ENCODE measurements at places on chromosomes 2 and 18.

DNA sequence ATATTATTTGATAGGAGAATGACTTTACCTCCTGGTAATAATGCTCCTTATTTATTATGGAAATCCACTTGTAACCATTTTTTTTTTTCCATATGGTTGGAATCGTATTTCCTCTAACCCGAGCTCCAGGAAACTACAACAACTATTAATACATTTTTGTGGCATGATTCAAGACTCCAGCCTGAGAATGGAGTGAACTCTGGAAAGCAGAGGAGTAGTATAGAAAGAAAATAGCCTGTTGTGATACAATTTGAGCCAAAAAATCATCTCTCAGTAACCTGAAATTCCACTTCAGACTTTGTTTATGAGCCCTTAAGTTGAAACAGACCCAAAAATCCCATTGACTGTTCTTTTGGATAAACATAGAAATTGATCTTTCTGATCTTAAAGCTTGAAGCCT lies 921.1 kb downstream of the SOCS6 start:
- DNase-seq, result no peak

GRCh38 chr18:8847900-8848299 lies 142.5 kb downstream of the MTCL1 start:
- DNase-seq, result no peak

DNA sequence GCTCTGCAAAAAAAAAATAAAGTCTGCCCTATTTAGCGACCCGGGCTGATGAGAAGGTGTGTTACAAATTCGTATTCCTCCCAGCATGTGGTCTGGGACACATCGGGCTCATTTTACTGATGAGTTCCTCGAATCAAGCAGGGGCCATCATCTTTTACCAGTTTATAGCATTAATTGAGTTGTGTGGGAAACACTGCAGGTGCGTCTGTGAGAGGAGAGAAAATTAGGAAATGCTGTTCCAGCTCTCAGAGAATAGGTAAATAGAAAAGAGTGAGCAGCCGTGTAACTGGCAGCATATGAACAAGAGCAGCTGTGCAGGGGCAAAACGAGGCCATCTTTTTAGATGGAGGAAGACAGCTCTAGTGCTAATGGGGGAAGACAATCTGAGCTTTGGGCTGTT lies 216.7 kb downstream of the SETBP1 start:
- DNase-seq, result peak; percentile 90

GRCh38 chr18:37443325-37444055 lies 122.1 kb downstream of the CELF4 start:
- DNase-seq, result no peak

DNA sequence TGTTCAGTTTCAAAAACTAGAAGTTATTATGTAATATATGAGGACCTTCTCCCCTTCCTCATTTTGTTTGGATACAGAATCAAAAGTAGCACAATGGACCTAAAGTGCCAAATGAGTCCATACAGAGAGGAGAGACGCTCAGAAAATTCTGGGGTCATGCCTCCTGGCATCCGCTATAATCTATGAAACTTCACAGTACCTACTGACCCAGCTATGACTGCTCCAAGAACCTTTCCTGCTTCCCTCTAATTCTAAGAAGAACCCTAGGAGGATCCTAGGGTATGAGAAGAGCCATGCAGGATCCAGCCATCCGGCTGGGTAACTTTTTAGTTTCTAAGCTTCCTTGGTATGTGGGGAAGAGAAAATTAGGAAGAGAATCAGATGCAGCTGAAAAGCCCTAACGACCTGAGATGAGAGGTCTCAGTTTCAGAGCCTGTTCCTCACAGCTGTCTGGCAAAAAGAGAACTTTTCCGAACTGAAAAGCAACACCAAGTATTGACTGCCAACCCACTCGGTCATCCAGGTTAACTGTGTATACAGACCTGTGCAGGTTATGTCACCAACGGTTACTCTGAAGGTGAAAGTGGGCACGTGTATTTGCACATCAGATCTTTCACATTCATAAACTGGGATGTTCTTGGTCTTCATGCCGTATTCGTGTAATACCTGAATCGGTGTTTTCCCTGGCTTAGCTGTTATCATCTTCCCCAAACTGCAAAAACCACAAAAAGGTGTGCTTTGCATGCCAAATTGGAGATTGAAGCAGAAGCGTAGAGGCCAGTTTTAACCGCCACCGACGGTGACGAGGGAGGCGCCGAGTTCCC lies 1.1 kb downstream of the PRKRA start:
- DNase-seq, result no peak

DNA sequence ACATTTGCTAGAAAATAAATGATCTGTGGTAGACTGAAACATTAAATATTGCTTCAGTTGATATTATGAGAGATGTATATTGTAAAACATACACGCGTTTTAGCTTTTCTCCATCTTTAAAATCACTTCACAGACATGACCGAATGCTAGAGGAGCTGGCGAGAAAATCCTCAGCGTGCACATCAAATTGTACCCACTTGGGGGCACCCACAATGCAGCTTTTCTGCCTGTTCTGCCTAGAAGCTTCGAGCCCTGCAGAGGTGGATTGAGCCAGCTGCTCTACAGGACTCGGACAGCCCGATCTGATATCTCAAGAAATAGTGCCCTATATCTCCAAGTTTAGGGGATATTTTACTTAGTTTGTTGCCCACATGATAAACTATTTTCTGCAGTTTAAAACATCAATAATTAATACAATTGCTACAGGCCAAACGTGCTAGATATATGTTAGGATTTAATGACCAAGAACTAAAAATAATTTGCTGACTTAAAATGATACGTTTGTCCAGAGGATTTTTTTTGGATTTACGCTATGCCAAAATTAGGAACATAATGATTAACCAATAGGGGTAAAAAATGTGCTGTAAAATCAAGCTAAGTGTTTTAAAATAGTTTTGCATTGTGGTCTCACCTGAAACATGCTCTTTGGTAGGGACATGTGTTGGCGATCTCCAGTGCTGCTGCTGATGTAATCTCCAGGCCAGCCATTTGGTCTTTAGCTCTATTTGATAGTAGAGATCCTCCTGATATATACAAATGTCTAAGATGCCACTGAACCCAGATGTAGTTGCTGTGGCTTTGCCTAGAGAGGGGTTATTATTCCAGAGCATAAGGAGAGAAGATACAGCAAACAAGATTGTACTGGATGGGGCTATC lies 22.3 kb upstream of the ATP5MC3 start:
- DNase-seq, result peak; percentile 26

- no peak for DNase-seq
Measured at GRCh38 chr2:38248255-38248654, 128.8 kb downstream of the ATL2 start.

- DNase-seq, result peak; percentile 63
Measured at GRCh38 chr18:75784390-75784789, 356.9 kb upstream of the SMIM21 start.

DNA sequence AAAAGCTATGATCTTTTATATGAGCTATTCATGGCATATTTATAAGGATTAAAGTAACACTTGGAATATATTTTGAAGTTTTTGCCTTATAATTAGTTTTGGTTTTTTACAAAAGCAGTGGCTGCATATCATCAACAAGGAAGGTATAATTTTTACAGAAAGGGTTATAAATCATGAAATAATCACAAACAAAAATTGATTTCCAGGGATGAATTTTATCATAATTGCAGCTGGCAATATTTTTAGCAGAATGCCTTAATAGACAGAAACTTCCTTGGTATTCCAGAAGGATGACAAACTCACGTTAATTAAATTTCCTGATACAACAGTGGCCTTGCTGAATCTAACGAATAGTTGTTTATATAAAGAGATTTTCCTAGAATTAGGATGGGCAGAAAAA lies 260.5 kb upstream of the SLC39A10 start:
- no peak for DNase-seq

DNA sequence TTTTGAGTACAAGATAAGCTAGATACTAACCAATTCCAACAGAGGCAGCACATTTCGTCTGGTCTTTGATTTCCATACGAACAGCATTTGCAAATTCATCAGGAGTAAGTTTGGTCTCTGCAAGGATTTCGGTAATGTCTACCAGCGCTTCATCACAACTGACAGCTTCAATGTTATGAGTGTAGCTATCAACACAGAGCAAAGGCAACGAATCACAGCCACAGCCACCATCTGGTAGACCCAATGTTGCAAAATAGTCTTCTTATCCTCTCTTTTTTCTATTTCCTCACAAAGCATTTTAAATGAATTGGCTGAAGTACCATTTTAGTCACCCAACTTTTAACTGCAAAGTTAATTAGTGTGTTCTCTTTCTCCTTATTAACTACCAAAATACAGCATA lies 68.3 kb downstream of the REV1 start:
- no peak for DNase-seq

DNA sequence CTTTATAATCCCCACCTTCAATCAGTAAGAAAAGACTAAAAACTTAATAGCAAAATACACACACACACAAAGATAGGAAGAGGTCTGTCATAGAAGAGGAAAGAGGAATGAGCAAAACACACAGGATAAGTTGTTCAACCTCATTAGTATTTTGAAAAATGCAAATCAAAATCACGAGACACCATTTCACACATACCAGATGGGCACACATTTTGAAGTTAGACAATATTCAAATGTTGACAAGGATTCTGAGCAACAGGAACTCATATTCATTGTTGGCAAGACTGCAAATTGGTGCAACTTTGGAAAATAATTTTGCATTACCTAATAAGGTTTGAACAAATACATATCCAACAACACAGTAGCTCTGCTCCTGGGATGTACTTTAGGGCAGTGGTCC lies 127.6 kb downstream of the RAB3GAP1 start:
- DNase-seq, result no peak

GRCh38 chr2:109408043-109408335 lies 205.8 kb downstream of the SEPTIN10 start:
- DNase-seq, result no peak

- DNase-seq, result no peak
Measured at GRCh38 chr18:10775026-10775425, 249.2 kb downstream of the NAPG start.

DNA sequence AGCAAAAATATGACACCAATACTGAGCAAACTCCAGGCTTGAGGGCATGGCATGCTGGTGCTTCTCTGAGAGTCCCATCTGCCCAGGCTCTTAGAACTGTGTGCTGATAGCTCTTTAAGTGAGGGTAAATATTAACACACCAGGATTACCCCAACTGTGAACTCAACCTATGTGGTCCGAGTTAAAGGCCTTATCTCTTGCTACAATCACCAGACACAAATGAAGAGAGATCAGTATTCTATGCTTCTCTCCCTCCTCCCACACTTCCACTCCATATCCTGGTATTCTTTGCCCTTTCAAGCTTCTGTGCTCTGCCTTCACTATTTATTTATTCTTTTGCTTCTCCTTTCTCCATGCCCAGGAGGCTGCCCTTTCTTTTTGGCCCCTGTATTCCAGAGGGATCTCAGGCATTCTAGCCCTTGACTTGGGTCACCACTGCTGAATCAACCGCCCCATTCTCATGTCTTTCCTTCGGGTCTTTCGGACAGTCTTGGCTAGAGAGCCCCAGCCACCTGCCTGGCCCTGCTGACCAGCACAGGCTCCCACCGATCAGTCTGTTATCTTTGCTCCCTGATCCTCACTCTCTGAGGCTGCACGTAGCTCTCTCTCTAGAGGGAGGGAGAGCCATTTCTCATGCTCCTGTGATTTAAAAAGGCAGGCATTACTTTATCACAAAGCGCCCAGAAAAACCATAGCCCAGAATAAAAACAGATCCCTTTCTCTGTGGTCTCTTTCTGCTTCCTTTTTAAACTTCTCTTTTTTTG lies 17.2 kb upstream of the HK2 start:
- DNase-seq, result no peak
